Activated naive CD8-positive, alpha-beta T cell treated with anti-CD3 and anti-CD28 coated beads for 36 hours (primary cell): ENCODE measurements at places on chromosomes 11 and 22. TPM values are rescaled to one million over a fixed set of nuclear protein-coding genes. Genes with fewer than 3 reads are reported as not detected.

DNA sequence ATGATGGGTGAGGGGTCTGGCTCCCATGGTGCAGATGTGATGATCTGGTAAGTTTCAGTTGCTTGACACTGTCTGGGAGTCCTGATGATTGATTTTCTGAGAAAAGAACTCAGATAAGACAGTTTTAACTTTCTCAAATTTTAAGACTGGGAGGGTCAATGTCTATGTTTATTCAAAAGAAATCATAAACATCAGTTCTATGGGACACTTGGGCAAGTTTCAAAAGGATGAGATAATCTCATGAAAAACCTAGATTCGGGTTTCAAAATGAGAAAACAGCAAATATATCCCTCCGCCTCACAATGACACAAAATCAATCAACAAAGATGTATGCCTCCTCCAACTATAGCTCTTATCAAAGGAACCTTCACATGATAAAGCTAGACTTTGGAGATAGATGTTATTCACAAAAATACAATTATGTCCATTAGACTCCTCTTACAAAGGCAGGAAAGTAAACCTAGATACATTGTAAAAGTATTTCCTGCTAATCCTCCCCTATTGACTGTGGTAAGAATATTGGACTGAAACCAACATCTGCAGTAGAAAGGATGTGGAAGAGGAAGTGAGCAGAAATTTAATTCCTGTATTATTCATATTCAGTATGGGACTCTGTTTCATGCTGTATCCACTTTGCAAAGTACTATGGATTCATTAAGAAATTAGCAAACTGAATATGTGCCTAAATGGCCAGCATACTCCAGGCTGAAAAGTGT lies 21.6 kb downstream of the SVIP start:
- DNase-seq: no peak
- H3K36me3 ChIP-seq: peaks cover 11% of the 10 kb centered on the region
- no peaks in the 10 kb centered on the region for H3K27me3 ChIP-seq

GRCh38 chr11:111707039-111707690 lies 59.0 kb downstream of the PPP2R1B start:
- H3K27ac ChIP-seq: no peak overlapping the region
- peaks cover 8% of the 10 kb centered on the region for H3K36me3 ChIP-seq
- H3K4me1 ChIP-seq: no peaks in the 10 kb centered on the region
- H3K4me3 ChIP-seq: no peak overlapping the region

DNA sequence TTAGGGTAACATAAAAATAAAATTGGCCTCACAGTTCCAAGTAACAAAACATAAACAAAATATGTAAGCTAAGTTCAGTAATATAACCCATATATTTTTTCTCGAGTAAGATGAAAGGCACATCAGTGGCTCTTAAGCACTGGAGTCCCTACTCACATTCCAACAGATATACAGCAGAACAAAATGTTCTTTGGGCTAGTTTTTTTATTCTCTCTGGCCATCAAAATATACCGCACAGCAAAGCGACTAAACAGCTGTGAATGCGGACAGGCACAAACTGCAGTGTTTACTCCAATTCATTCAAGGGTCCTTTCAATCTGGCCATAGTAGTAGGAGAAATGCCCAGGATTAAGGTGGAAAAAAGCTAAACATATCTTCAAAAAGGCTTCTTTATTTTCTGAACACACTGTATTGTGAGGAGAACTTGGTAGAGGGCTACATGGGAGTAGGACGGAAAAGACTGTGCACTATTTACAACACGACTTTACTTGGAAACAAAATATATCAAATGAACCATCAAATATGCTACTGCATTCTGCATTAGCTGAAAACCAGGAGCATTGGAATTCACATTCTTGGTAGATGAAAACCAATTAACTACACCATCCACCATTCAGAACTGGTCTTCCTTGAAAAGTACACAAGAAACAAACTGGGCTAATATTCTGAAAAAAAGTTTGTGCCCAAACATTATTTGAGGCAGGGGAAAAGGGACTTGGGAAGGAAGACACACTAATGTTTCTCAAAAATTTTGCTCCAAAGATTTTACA lies 4.4 kb downstream of the CDON start:
- no peak overlapping the region for H3K4me3 ChIP-seq
- DNase-seq: no peak
- H3K4me1 ChIP-seq: peaks cover 7% of the 10 kb centered on the region
- peaks cover 28% of the 10 kb centered on the region for H3K27me3 ChIP-seq

- no peaks in the 10 kb centered on the region for H3K36me3 ChIP-seq
- H3K4me3 ChIP-seq: no peak overlapping the region
- no peak for DNase-seq
- peaks cover 4% of the 10 kb centered on the region for H3K4me1 ChIP-seq
- no peaks in the 10 kb centered on the region for H3K27me3 ChIP-seq
- H3K27ac ChIP-seq: no peak overlapping the region
These were observed 9.6 kb downstream of the SERPINH1 start for GRCh38 chr11:75571625-75572024.

DNA sequence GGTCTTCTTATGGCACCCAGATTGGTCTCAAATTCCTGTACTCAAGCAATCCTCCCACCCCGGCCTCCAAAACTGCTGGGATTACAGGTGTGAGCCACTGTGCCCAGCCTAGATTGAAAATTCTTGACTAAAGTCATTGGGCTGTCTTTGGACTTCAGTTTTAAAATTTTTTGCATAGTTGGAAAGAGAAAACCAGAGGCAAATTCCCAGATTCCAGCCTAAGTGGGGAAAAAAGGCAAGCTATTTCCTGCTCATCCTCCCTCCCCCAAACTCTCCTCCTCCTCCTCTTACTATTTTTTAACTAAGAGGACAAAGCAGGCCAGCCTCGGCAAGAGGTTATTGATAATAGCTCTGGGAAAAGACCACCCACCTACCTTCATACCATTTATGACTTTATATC lies 78.6 kb upstream of the CLMP start:
- no peak overlapping the region for H3K27ac ChIP-seq
- no peak overlapping the region for H3K4me3 ChIP-seq
- no peaks in the 10 kb centered on the region for H3K36me3 ChIP-seq
- H3K27me3 ChIP-seq: no peaks in the 10 kb centered on the region
- DNase-seq: no peak
- no peaks in the 10 kb centered on the region for H3K4me1 ChIP-seq

GRCh38 chr11:95577716-95578460 lies 211.7 kb downstream of the FAM76B start:
- H3K4me1 ChIP-seq: peaks cover 10% of the 10 kb centered on the region
- H3K36me3 ChIP-seq: no peaks in the 10 kb centered on the region
- DNase-seq: no peak
- no peaks in the 10 kb centered on the region for H3K27me3 ChIP-seq
- H3K4me3 ChIP-seq: no peak overlapping the region

- no peak overlapping the region for H3K4me3 ChIP-seq
- no peak for DNase-seq
- H3K4me1 ChIP-seq: peaks cover 16% of the 10 kb centered on the region
- no peak overlapping the region for H3K27ac ChIP-seq
- no peaks in the 10 kb centered on the region for H3K27me3 ChIP-seq
These were observed 261.4 kb downstream of the TBC1D22A start for GRCh38 chr22:47023871-47024270.

- H3K4me3 ChIP-seq: no peak overlapping the region
These were observed 22.4 kb upstream of the SLC22A12 start for GRCh38 chr11:64568584-64569140.

DNA sequence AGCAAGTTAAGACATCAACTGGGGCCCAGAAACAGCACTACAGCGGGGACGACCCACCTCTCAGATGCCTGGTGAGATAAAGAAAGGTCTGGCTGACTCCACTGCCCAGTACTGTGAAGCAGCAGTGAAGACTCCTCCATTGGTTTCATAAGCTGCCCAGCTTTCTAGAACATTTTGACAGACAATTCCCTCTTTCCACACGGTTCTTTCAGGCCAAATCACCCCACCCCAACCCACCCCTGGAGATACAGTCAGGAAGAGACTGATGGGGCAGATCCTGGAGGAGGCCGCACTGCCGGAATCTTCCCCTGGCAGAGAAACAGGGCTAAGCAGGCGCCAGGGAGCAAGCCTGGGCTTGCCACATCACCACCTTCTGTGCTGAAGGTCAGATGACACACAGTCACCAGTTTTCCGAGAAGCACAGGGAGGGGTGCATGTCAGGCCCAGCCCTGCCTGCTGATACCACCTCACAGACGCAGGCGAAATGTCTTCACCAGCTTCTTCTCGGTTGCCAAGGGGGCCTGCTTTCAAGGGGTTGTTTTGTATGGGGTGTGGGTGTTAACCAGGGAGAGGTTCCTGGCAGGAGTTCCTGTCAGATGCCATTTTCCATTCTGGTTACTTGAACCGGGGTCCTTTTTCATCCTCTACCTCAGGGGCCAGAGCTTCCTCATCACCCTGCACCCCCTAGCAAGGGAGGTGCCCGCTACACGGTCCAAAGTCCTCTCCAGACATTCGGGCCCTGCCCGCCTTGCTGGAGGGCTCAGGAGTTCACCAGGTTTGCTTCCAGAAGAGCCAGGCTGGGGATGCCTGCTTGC lies 1.4 kb upstream of the NEAT1 start:
- peak overlapping the region; percentile 99 for H3K27ac ChIP-seq
- peak; percentile 90 for DNase-seq
- H3K27me3 ChIP-seq: peaks cover 28% of the 10 kb centered on the region
- peaks cover 66% of the 10 kb centered on the region for H3K4me1 ChIP-seq
- peaks cover 43% of the 10 kb centered on the region for H3K36me3 ChIP-seq

- DNase-seq: no peak
- H3K4me3 ChIP-seq: no peak overlapping the region
- H3K4me1 ChIP-seq: peaks cover 13% of the 10 kb centered on the region
- H3K27me3 ChIP-seq: no peaks in the 10 kb centered on the region
These were observed 3.4 kb downstream of the MRPL16 start for GRCh38 chr11:59807047-59807610.

DNA sequence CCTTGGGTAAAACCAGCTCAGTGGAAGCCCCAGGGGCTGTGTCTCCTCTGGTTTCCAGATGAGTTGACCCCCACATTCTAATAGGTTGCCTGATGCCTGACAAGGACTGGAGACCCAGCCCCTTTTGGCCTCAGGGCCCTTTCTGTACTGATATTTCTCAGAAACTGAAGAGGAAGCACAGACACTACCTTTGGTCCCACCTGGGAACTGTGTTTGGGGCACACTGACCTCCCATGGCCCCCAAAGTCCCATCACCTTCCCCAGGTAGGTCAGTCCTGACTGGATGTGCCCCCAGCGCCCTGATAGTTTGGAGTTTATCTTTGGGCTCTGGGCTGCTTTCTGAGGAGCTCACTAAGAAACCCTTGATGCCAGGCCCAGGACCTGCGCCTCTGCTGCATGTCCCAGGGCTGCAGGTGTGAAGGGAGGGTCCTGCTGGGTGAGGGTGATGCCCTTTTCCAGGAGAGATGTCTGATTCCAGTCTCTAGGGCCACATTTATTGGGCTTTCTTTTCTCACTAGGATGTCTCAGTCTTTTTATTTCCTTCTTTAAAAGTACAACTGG lies 106.7 kb downstream of the GGTLC2 start:
- H3K27me3 ChIP-seq: no peaks in the 10 kb centered on the region
- H3K36me3 ChIP-seq: no peaks in the 10 kb centered on the region
- no peak overlapping the region for H3K4me3 ChIP-seq
- DNase-seq: no peak
- H3K27ac ChIP-seq: no peak overlapping the region
- peaks cover 11% of the 10 kb centered on the region for H3K4me1 ChIP-seq

DNA sequence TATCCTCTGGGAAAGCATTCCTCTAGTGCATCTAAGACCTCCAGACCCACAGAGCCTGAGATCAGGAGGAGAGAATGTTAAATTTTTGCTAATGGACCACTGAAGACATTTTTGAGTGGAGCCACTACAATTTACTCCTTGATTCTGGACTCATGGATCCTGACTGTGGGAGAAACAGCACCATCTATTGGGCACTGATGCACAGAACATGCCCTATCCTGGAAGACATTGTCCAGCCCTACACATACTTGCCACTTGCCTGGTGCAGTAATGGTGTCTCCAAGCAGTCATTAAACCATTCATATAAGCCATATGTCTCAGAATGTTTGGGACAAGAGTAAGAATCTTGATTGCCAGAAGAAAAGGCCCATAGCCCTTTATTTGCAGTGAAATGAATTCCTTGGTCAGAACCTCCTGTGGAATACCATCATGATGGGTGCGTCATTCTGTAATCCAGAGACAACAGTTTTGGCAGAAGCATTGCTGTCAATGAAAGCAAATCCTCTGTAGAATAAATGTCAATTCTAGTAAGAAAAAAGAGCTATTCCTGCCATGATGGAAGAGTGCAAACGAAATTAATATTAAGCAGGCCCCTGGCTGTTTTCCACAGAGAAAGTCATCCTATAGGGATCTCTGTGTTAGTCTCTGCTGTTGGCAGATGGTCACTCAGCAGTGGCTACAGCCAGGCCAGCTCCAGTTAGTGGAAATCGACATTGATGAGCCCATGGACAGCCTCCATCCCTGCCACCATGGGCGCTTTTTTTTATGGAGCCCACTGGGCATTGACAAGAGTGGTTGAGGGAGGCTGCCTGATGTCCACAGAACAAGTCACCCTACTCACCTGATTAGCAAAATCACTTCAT lies 43.5 kb downstream of the GGTLC2 start:
- no peaks in the 10 kb centered on the region for H3K4me1 ChIP-seq
- no peak for DNase-seq
- H3K36me3 ChIP-seq: no peaks in the 10 kb centered on the region
- no peak overlapping the region for H3K4me3 ChIP-seq
- no peak overlapping the region for H3K27ac ChIP-seq

GRCh38 chr22:18148293-18148965 lies 1.5 kb upstream of the USP18 start:
- H3K27me3 ChIP-seq: no peaks in the 10 kb centered on the region
- H3K27ac ChIP-seq: no peak overlapping the region

WDR74 gene
- 139 TPM for total RNA-seq

DCDC1 gene
- total RNA-seq: 0.36 TPM

ARHGAP42 gene
- 0.58 TPM for total RNA-seq

NLRP14 gene
- not detected for total RNA-seq

NEFH gene
- 8.1 TPM for total RNA-seq

OAF gene
- 3.6 TPM for total RNA-seq

SPTBN2 gene
- total RNA-seq: 1.7 TPM

RHOG gene
- total RNA-seq: 190 TPM

OR51E2 gene
- not detected for total RNA-seq
